ENCODE measurements at places on chromosomes 4 and X. TPM values are rescaled to one million over a fixed set of nuclear protein-coding genes. Genes with fewer than 3 reads are reported as not detected.

GRCh38 chrX:74500555-74500954, 79.3 kb downstream of the SLC16A2 start:
- no peak for DNase-seq

- DNase-seq = no peak
Measured at GRCh38 chr4:51845711-51846110, 2.8 kb downstream of the DCUN1D4 start.

DNA sequence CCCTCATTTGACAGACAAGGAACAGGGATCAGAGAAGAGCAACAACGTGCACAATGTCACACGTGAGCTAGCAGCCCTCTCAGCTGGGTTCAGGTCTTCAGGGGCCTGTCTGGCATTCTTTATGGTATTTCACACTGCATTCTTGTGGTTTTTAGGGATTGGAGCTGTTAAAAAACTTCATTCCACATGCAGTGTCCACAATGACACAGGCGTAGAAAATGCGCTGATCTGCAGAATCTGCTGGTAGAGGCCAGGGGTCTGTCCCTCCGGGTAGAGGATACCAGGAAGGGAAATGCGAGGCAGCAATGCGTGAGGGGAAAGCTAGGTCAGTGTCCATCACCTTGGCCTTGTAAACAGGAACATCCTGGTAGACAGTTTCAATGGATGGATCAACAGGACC, 36.6 kb downstream of the MAP7D3 start:
- DNase-seq = no peak

- DNase-seq = no peak
Measured at GRCh38 chr4:4259484-4260100, 11.6 kb upstream of the TMEM128 start.

DNA sequence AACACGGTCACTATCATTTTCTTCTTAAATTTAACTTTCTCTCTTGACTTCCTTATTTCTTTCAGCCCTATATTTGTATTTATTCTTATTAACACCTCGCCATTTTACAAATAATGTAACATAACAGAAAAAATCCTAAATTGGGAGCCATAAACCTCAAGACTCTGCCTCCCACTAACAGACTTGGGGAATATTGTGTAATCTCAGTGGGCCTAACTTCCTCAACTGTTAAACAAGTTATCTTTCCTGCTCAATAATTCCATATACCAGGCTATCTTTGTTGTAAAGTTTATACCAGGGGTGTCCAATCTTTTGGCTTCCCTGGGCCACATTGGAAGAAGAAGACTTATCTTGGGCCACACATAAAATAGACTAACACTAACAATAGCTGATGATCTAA, 26.2 kb downstream of the PRSS12 start:
- no peak for DNase-seq

GRCh38 chr4:125991398-125991797, 676.6 kb downstream of the FAT4 start:
- DNase-seq = no peak

DNA sequence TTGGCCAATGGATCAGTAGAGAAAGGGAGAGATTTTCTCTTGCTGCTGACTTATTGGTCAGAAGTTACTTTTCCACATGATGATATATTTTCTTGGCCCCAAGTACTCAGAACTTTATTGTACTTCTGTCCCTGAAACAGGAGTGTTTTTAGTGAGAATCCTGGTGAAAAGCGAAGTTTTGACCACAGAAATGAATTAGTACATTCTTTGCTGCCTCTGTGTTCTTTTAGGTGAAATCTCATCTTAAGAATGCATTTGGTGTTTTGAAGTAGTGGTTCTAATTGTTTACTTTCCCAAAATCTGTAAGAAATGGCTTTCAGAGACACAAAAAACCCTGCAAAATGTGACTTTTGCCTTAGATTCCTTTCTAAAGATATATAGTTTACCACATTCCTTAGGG, 240.4 kb downstream of the FRMPD4 start:
- DNase-seq = no peak

SPANXN3 gene
- not detected for total RNA-seq

Data from posterior vena cava (tissue), 2 donors.